Stimulated activated CD8-positive, alpha-beta memory T cell treated with anti-CD3 and anti-CD28 coated beads, Interleukin-4, amount 100 ng/mL, for 1 hour (primary cell): ENCODE measurements at places on chromosomes 7 and 10.

DNA sequence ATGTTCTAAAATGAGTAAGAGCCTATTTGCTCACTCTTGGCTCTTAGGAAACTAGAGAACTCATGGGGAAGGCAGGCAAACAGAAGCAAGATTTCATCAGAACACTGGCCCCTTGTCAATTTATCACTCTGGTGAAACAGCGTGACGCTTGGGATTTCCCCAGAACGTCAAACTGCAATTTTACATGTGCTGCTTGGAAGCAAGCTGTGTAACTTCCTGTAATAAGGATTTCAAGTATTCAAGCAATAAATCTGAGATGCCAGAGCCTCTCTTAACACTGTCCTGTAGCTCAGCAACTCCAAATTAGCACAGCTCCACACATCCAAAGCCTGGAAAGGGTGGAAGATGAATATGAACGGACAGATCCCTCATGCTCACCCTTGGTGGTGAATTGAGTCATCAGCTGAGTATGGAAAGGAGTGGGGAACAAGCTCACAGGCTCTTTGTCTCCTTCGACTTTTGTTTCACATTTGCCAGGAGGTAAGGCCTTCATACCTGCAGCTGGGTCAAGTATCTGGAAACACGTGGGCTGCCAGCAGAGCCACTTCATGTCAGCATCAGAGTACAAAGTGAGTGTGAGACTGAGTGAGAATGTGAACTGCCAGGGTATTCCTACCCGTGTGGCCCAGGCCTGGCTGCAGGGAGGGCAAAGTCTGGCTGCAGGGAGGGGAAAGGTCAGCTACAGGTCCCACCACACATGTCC is 140.4 kb upstream of the NAMPT start:
- no peak for DNase-seq

- DNase-seq: no peak
These were observed 589.1 kb upstream of the GALNT17 start for GRCh38 chr7:70542750-70543376.

DNA sequence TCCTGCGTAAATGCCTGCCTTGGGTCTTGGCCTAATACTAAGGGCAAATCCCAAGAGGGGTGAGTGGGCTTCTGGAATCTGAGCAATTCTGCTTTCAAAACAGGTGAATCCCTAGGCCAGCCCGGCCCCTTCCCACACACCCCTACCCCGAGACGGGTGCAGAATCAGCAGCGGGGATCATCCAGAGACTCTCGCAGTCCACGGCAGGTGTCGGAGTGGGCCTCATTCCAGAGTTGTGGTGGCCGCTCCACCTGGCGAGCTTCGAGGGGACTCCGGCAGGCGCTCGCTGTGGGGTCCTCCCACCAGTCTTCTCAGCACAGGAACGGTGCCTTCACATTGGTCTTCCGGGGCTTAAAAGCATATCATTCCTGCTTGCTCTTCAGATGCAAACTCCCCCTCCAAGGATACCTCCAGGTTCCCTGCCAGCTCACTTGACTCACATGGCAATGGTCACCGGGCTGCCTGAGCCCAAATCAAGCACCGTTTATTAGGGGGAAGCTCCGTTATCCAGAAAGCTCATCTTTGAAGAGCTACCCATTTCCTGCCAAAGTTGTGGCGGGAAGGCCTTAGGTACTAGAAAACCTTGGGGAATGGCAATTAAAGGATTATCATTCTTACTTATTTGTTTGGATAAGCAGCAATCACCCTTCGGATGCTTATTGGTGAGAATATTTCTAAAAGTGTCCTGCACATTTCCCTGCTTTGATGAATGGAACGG is 67.6 kb downstream of the PRKAG2 start:
- DNase-seq: no peak

DNA sequence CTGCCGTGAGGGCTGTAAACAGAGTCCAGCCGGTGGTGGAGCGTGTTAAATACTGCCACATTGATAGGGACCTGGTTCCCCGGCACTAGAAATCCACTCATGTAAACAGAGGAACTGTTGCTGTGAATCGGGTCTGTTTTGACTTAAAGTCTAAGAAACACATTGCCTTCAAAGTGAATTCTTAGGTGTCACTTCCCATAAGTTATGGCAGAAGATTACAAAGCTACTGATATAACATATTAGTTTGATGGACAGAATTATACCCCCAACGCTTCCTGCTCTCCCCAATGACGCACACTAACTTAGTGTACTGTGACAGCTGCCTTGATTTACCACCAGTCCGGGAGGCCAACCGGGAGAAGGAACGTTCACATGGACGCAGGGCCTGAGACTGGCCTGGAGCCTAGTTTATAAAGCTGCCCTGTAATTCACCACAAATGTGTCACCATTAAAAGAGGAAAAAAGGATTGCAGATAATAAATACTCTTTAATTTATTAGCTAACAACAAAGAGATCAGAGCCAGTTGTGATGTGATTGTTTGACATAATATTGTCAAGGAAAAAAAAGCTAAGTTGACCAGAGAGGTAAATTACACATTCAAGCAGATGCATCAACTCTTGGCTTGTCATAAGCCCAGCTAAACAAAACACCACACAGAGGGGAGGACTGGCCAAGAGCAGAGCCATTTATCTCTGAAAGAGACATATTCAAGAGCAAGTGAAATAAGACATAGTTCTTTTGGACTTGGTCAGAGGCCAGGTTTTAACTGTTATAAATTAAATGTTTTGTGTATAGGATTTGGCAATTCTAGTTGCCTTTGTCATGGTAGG is 820.6 kb downstream of the LRMDA start:
- no peak for DNase-seq

DNA sequence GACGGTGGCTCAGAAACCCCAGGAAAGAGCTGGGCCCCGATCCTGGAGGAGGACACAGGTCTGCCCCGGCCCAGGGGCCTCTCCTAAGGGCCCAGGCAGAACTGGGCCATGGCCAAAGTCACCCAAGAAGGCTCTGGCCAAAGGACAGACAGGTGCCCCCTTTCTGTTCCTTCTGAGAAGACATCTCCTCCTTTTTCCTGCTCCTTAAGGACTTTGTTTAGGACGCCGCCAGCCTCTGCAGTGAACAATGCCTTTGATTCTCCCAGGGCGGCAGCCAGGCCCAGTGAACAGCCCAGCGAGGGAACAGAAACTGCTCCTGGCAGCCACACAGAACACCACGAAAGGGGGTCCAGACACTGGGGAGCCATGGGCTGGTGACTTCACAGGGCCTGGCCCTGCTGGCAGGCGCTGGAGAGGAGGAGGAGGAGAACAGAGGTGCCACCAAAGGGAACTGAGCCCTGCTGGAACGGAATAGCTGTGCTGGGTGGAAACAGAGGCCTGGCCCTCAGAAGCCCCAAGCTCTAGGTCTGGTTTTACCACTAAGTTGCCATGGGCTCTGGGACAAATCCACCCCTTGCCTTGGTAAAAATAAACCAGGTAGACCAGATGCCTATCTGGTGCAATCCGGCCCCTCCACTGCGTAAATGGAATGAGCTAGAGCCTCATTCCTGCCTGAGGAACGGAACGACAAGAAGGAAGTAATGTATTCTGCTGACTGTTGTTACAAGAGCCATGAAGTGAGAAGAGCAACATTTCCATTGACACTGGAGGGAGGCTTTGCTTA is 163.3 kb upstream of the RHEB start:
- DNase-seq: no peak
